NCI-H69 (cell line): ENCODE measurements at places on chromosomes 4 and X.

- no peak for DNase-seq
These were observed 56.9 kb upstream of the TMEM33 start for GRCh38 chr4:41878170-41878969.

DNA sequence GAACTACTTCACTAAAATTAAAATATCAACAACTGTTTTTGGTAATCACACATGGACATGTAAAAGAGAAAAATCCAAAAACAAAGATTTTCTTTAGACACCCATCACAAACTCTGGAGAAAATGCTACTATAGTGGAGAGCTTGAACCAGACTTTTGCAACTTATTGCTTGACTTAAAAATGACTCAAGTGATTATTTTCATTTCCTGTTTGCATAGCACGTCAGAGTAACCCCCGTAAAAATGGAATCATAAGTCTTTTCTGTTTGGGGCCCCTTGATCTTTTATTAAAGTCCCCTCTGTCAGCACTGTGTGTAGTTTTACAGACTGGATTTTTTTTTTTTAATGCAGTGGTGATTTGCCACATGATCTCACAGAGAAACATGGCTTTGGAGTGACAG is 79.5 kb downstream of the PRKG2 start:
- DNase-seq: no peak

- no peak for DNase-seq
These were observed 69.8 kb downstream of the F11 start for GRCh38 chr4:186335793-186336192.

GRCh38 chr4:41487868-41488440 is 50.0 kb upstream of the LIMCH1 start:
- DNase-seq: no peak

GRCh38 chrX:78377186-78377585 is 49.8 kb upstream of the CYSLTR1 start:
- DNase-seq: no peak

- no peak for DNase-seq
These were observed 5.2 kb downstream of the POU4F2 start for GRCh38 chr4:146643812-146644401.

- no peak for DNase-seq
These were observed 52.0 kb downstream of the RASL11B start for GRCh38 chr4:52914051-52914605.

- DNase-seq: no peak
These were observed 223.4 kb downstream of the FAM47B start for GRCh38 chrX:35166023-35166422.

DNA sequence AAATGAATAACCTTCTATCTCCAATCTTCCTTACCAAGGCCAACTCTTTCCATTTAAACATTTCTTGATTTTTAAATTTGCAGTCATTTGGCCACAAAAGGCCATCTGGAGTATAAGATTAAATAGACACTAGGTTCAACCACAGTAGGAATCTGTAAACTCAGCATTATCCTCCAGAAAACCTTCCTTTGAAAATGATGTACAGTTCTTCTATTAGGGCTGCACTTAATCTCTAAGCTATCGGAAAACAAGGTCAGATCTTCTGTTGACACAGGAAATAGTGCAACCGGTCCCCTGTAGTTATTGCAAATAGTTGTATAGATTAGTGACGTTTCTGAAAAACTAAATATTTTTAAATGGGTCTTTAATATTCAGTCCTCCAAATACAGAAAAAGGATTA is 359.0 kb upstream of the ATOH1 start:
- DNase-seq: peak; percentile 74

- no peak for DNase-seq
These were observed 42.7 kb downstream of the GATB start for GRCh38 chr4:151717909-151718628.

- peak; percentile 40 for DNase-seq
These were observed 95.1 kb downstream of the USP9X start for GRCh38 chrX:41180194-41180908.

- DNase-seq: peak; percentile 53
These were observed 250.1 kb downstream of the SNCA start for GRCh38 chr4:89586864-89587263.

DNA sequence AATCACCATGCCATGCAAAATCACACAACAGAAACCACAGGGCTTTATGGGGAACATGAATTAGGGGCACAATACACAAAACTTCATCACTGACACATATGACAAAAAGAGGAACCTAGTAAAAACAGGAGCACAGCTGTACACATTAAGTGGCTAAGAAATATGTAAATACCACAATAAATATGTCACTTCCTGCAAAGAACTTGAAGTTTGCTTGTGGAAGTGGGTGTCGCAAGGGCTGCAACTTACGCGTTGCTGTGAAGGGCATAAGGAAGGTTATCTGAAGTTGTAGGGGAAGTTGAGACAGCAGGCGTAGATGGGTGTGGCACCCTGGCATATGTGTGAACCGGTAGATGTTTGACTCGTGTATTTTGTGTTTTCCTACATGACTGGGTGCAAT is 42.4 kb downstream of the CLCN4 start:
- DNase-seq: no peak

GRCh38 chrX:110133735-110134370 is 130.9 kb downstream of the TMEM164 start:
- no peak for DNase-seq

- peak; percentile 55 for DNase-seq
These were observed 660.3 kb upstream of the PITX2 start for GRCh38 chr4:111283066-111283677.

DNA sequence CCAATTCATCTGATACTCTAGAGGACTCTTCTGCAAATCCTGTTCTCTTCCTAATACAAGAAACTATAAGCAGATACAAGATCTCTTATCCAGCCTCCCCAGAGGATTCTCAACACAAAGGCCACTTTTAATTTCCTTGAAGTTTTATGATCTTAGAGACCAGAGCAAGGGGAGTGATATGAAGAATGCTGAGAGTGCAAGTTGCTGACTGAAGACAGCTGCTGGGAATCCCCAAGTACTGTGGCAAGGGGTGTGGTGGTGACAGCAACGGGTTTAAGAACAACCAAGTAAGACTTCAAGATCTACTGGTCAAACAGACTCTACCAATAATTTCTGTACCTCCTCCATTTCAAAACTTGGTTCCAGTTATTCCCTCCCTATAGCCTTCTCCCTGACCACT is 7.0 kb downstream of the AMMECR1 start:
- DNase-seq: no peak

GRCh38 chr4:114249976-114250375 is 270.5 kb upstream of the ARSJ start:
- no peak for DNase-seq

DNA sequence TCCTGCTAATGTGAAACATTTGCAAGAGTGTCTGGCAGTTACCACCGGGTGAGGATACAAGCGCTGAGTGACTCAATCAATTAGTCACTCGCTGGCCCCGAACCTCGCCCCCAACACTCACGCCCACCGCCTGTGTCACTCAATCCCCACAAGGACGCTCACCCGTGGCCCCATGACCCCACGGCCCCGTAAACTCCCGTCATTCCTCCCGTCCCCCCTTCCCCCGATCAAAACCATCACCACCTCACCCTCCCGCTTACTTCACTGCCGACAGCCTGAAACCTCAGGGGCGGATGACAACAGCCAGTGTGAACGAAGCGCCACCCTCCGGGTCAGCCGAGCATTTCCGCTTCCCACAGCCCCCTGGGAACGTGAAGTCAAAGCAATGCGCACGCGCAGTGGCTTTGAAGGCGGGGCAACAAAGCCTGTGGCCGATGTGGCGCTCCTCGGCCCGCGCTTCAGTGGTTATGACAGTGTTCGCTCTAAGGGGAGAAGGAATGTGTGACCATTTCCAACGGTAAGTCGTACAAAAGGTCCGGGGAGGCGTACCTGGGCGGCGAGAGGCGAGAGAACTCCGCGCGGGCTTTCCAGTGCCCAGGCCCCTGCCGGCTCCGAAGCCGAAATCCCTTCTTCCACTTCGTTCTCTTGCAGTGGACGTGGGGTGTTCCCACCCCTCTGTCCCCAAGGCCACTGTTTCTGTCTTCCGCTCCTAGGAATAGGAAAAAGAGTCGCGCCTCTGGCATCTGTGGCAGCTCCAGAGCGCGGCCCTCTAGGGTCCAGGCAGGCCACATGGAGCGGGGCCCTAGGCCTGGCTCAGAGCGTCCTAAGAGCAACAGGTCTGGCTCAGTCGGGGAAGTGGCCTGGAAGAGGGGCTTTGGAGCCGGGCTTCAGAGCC is at the start of gene ZNF674:
ZNF674 (minus strand) TSS at position 311 of the 895 bp plus-strand sequence. CDS start 3,334 bp downstream, outside the sequence.
- DNase-seq: peak; percentile 94

- DNase-seq: no peak
These were observed 135.1 kb downstream of the PLS3 start for GRCh38 chrX:115696039-115696438.

GRCh38 chr4:2535376-2536192 is 863 bp upstream of the FAM193A start:
- peak; percentile 29 for DNase-seq

DNA sequence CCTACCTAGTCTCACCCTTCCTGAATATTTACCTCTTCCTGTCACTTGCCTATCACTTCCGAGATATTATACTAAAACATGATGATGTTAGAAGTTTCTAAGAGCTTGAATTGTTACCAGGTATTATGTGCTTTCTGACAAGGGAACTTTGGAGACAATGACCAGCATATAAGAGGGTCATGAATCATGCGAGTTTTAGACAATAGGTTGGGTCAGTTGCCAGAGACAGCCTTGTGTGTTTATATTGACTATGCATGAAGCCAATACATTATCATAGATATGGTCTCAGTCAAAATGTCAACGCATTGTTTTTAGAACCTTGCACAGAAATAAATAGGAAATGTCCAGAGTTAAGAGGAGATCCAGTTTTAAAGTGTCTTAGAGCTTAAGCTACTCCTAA is 116.8 kb downstream of the KLHL4 start:
- DNase-seq: no peak

- DNase-seq: no peak
These were observed 372.7 kb upstream of the BOD1L1 start for GRCh38 chr4:14000091-14000814.

- DNase-seq: no peak
These were observed 588.3 kb upstream of the DIPK2B start for GRCh38 chrX:45788941-45789348.
